Cerebellum (tissue), 4 donors: ENCODE measurements at places on chromosomes 7 and 10.

- peak; percentile 88 for DNase-seq
Observed at GRCh38 chr10:72272689-72273409, 875 bp upstream of the DDIT4 start.

DNA sequence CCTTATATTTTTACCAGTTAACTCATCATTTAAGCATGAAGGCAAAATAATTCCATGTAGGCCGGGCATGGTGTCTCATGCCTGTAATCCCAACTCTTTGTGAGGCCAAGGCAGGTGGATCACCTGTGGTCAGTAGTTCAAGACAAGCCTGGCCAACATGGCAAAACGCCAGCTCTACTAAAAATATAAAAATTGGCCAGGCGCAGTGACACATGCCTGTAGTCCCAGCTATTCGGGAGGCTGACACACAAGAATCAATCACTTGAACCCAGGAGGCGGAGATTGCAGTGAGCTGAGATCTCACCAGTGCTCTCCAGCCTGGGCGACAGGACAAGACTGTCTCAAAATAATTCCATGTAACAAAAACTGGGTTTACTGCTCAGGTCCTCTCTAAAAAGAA lies 18.3 kb downstream of the HNRNPA2B1 start:
- DNase-seq, result no peak

- no peak for DNase-seq
Observed at GRCh38 chr7:99597762-99598501, at the start of gene TMEM225B. Gene TMEM225B, plus strand, starts transcription at chr7:99598267. Its CDS starts 6,122 bp downstream, at chr7:99604389.

- no peak for DNase-seq
Observed at GRCh38 chr7:100673942-100674410, 436 bp downstream of the GNB2 start.

GRCh38 chr10:110223298-110223925 lies 16.0 kb downstream of the MXI1 start:
- no peak for DNase-seq

DNA sequence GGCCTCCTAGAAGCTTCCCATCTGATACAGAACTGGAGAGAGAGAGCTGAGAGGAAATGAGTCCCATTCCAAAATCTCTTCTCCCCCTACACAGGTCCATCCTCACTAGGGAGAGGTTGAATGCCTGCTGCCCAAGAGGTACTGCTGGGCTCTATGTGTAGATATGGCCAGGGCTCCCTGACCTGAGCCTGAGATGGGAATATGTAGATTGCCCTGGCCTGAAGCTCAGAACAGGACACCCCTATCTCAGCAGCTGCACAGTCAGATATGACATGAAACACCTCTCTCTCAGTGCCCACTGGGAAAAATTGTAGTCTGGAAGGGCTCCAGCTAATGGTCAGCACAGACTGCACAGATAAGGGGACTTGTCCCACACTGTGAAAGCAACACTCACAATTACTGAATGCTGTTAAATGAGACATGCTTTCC lies 3.1 kb upstream of the IFIT1B start:
- no peak for DNase-seq

DNA sequence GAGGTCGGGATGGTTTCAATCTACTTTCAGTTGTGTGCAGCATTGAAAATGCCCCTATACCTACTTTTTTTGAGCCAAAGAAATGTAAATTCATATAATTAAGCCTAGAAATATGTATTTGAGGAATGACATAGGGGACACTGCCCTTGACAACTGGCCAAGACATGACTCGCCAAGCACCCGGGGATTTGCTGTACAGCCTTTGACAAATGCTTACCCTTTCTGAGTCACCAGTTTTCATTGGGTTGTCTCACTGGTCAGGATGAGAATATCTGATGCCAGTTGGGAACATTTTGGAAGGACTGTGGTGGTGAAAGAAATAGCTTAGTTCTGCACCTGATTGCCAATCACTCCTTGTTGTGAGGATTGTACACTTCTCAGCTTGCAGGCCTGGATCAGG lies 166.8 kb upstream of the HABP2 start:
- DNase-seq, result no peak

DNA sequence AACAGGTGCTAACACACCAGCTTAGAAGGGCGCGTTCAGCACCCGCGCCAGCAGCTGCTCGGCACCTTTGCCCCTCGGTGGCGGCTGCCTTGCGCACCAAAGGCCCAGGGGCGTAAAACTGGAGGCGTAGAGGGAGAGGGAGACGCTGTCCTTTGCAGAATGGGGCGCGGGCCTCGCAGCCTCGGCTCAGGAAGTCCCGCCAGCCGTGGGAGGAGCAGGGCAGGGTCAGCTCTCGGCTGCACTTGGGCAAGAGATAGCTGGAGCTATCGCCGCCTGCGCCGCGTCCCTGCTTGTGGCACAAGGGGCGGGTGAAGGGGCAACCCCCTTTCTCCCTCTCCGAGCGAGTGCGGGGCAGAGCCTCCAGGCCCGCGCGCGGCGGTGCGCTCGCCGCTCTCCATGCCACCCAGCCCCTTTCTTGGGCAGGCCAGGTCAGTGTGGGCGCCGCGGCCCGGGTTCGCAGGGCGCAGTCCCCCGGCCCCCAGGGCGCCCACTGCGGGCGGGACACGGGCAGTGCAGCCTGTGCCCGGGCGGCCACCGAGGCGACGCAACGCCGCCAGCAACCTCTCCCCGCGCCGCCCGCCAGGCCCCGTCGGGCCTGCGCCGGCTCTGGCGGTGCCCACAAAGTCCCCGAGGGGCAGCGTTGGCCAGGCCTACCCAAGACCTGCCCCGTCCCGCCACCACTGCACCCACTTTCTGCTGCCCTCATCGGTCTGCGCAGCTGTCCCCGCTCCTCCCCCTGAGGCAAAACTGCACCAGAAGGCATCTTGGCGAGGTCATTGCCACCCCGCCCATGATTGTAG lies 4.1 kb downstream of the NEUROD6 start:
- DNase-seq, result peak; percentile 7

- DNase-seq, result no peak
Observed at GRCh38 chr10:110278562-110279406, 25.9 kb downstream of the SMNDC1 start.

DNA sequence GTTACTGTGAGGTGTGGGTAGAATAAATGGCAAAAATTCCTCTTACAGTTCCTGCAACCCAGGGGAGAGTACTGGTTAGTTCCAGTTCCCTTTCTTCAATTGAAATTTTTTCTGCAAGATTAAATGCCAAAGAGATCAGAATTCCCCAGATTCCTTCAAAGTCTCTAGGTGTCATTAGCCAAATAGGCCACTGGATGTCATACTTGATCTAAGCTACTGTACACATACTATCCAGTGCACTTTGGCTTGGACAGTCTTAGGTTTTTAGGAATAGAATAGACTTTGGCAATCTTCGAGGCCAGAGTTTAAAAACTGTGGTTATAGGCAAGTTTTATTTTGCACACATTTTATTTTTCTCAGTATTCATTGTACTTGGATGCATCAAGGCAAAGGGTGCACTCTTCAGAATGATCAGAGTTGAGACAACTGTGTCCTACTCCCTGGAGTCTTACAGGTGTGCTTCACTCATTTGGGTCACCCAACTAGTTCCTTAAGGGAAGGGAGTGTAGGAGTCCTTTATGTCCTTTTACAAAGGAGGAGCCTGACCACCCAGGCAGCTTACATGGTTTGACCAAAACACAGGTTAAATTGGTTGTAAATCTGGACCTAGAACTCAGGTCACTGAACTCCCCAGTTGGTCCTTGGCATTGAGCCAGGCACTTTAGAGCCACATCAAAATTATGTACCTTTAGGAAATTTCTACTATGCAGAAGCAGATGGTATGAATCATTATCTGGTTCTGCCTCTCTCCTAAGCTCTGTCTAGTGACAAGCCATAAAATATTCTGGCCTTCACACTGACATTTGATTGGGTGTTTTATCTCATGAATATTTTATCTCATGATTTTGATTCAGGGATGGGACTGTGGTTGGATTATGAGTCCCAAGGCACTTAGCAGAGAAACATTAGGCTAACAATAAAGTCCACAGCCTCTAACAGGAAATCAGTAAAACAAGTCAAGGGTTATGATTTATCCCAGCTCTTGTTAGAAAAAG lies 49.5 kb downstream of the ASAH2B start:
- DNase-seq, result peak; percentile 7
